Posterior vena cava (tissue), 2 donors: ENCODE measurements at places on chromosomes 6 and 20. TPM values are rescaled to one million over a fixed set of nuclear protein-coding genes. Genes with fewer than 3 reads are reported as not detected.

WDR46 gene
- total RNA-seq = 40.3 TPM

DCDC2 gene
- total RNA-seq = not detected

SERPINB6 gene
- 98.3 TPM for total RNA-seq

- DNase-seq = no peak
Observed at GRCh38 chr6:137248702-137249101, 29.5 kb upstream of the IFNGR1 start.

GRCh38 chr20:1815502-1816085 is 79.6 kb upstream of the SIRPA start:
- DNase-seq = no peak

DNA sequence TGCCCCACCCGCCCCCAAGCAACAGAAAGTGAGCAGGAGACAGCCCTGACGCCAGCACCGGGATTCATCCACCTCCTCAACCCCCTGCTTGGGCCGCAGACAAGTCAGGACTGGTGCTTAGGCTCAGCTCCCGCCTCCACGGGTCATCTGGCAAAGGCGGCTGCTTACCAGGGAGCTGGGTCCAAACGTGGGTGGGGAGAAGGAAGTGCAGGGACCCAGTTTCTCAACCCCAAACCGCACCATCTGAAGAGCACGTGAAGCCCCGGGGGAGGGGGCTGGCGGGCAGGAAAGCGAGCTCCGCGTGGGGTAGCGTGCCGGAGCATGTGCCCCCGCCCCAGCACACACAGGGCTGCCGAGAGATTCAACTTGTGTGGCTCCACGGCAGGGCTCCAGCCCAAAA is 87.2 kb downstream of the BMP7 start:
- DNase-seq = no peak

DNA sequence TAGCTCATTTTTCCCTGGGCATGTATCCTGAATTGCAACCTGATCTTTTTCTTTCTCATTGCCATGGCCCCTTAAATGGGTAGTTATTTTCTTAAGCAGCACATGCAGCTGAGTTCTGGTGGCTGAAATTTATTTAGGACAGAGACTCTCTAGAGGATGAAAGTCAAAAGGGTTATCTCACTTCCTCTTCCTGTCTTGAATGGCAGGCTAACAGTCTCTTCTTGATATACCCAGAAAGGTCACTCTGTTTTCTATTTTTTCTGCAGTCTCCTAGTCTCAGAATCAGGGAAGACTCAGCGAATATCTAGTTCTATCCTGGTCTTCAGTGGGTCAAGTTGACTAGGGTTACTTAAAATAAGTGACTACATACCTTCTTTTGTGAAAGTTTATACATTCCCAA is 243.3 kb downstream of the EPHA7 start:
- DNase-seq = no peak

DNA sequence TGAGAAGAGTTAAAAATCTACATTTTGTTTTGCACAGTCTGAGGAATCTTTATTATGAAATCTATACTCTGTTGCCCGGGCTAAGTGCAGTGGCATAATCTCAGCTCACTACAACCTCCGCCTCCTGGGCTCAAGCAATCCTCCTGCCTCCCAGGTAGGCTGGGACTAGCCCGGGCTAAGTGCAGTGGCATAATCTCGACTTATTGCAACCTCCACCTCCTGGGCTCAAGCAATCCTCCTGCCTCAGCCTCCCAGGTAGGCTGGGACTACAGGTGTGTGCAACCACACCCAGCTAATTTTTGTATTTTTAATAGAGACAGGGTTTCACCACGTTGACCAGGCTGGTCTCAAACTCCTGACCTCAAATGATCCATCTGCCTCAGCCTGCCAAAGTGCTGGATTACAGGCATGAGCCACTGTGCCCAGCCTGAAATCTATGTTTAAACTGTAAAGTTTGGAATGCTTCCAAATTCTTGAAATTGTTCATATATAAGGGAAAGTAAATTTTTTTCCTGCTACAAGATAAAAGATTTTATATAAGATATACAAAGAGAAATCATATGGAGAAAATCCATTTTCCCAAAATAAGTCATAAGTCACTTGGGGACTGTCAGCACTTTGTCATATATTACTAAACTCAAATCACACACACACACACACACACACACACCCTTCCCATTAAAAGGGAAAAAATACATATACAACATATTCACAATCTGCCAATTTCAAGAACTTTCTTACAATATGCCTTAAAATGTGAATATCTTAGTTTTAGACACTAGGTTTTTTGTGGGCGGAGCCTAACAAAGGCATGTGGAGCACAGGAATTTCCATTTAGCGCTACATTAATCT is 19.4 kb downstream of the PTPRK start:
- no peak for DNase-seq

DNA sequence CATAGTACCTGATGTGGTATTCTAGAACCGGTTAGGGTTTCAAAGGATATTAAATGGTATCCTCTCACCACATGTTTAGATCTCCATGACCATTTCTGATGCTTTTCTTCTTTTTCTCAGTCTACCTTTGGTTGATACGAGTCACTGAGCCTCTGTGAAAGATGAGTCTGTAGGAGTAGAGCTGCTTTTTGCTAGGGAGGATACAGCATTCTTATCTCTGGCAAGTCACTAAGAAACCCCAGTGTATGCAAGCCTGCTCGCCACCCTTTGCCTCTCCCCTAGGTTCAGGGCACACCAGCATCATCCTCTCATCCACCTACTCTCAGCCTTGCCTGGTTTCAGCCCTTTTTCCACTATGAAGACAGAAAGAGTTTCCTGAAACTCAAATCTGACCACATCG is 89.9 kb downstream of the MTFR2 start:
- no peak for DNase-seq

GRCh38 chr6:148239801-148240460 is 102.7 kb upstream of the SASH1 start:
- no peak for DNase-seq

DNA sequence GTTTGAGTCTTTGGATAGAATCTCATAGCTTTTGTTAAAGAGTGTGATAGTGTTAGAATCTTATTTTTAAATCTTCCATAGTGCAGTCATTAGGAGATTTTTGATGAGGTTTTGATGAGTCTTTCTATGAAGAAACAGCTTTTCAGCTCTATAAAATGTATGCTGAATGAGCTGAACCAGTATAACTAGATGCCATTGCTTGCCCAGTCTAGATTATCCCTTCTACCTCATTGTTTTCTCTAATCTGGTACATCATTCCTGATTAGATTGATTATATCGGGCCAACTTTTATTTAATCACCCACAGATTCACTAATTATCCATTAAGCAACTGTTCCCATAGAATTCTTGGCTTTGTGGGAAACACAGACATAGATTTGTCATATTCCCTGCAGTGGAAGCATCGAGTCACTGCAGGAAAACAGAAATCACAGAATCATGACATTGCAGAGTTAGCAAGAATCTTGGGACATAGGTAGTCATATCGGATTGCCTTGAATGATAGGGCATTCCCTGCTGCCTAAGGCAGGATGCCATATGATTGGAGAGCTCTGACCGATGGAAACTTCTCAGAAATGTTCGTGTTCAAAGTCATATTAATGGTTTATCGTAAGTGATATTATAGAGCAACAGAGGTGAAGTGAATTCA is 882.7 kb upstream of the FLRT3 start:
- no peak for DNase-seq

COX4I2 gene
- 2.5 TPM for total RNA-seq

DNA sequence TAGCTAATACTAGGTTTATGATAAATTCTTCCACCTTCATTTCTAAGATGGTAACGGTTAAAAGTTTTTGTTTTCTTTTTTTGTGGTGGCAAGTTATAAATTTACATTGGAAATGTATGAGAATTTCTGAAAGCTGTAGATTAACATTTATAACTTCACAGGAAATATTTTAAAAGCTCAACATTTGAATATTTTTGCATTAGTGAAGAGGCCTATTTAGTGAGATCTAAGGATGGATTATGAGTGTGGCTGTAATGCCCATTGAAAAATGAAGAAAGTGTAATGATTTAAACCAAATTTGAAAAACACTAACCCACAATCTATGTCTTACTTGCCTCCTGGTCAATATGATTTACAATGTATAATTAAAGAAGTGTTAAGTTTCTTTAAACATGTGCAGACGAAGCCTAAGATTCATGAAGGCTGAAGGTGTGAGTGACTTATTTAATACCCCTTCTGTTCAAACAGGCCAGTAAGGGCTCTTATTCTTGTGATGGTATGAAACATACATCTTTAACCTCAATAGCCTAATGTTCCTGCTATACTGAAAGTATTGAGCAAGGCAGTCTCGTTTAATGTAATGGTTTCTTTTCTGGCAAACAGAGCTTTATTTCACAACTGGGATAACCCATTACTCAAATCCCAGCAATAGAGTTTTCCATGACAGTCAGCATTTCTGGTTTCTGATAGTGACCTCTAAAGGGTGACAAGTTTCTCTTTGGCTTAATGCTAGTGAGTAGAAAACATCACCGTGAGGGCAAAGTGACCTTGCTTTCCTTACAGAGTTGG is 13.2 kb downstream of the HDGFL1 start:
- no peak for DNase-seq
